ENCODE measurements at places on chromosomes 2 and 18.

DNA sequence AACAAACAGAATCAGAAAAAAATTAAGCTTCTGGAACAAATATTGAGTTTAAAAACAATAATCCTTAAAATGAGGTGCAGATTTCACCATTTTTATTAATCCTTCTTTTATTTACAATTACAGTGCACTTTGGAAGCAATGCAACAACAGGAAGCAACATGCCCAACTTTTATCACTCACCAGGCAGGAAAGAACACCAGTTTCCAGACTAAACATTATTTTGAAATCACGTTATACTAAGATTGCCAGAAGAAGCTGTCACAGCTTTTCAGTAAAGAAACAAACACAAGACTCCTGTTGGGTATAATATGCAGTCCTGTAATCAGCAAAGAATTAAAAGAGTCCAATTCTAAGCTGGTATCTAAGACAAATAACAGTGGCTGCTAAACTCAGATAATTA lies 137.9 kb upstream of the ZC3H15 start:
- no peak for DNase-seq

DNA sequence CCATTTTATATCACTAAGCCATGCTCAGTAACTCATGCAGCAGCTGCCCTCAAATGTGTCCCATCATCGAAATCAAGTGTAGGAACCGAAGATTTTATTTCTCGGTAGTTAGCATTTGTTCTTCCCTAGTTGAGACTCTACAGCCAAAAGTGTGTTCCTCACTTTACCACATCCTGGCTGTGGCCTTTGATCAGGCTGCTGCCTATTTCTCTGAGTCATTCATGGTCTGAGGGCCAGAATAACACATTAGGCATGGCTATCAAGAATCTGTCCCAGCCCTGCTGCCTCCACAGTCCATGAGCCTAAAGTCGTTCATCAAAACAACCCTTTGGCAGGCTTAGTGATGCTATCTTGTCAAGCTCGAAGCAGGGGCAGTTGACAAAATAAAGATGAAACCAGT lies 300.1 kb downstream of the TDRD15 start:
- no peak for DNase-seq

GRCh38 chr2:219772697-219773096 lies 145.3 kb downstream of the SLC4A3 start:
- DNase-seq: no peak

DNA sequence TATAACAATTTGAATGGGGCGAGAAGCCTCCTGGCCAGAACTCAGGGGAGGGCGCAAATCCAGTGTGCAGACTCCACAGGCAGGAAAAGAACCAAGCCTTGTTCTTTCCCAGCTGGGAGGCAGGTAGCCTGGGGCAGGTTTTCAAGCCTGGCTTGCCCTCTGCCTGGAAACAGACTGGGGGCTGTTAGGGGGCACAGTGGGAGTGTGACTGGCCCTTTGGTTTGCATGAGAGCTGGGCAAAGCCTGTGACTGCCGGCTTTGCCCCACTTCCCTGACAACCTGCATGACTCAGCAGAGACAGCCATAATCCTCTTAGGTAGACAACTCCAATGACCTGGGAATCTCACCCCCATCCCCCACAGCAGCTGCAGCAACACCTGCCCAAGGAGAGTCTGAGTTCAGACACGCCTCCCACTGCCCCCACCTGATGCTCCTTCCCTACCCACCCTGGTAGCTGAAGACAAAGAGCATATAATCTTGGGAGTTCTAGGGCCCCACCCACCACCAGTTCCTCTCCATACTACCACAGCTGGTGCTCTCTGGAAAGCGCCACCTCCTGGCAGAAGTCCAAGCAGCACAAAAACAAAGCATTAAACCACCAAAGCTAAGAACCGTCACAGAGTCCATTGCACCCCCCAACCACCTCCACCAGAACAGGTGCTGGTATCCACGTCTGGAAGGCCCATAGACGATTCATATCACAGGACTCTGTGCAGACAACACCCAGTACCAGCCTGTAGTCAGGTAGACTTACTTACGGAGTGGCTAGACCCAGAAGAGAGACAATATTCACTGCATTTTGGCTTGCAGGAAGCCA lies 402.5 kb downstream of the STK39 start:
- peak; percentile 31 for DNase-seq

DNA sequence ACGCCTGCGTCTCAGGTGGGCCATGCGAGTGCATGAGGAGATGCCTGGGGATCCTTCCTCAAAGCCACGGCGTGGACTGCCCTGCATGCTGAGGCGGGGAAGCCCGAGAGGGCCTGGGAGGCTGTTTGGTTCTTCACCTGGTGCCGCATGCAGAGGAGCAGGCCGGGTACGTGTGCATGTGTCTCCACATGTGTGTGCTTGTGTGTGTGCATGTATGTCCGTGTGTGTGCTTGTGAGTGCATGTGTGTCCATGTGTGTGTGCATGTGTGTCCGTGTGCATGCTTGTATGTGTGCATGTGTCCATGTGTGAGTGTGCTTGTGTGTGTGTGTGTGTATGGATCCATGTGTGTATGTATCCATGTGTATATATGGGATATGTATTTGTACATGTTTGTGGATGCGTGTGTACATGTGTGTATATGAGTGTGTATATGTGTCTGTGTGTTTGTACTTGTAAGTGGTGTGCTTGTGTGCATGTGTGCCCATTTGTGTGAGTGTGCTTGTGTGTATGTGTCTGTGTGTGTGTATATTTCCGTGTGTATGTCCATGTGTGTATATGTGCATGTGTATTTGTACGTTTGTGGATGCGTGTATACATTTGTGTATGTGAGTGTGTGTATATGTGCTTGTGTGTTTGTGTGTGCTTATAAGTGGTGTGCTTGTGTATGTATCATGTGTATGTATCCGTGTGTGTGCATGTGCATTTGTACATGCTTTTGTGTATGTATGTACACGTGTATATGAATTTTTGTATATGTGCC lies 79.0 kb downstream of the PTGR3 start:
- DNase-seq: no peak

- no peak for DNase-seq
These were observed 25.6 kb downstream of the DNMT3A start for GRCh38 chr2:25316101-25316500.

DNA sequence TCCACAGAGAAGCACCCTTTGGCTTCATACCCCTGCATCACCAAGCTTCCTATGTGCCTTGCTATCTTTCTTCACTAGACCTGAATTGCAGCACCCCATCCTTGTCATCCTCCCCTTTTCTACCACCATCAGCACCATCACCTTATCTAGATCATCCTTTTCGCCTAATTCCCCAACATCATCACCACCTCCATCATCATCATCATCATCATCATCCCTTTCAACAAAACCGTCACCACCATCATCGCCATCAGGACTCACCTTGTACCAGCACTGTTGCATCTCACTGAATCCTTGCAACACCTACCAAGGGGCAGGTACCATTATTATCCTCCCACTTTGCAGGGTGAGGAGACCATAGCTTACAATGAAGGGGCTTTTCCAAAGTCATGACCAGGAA lies 10.8 kb upstream of the ECEL1 start:
- DNase-seq: no peak

DNA sequence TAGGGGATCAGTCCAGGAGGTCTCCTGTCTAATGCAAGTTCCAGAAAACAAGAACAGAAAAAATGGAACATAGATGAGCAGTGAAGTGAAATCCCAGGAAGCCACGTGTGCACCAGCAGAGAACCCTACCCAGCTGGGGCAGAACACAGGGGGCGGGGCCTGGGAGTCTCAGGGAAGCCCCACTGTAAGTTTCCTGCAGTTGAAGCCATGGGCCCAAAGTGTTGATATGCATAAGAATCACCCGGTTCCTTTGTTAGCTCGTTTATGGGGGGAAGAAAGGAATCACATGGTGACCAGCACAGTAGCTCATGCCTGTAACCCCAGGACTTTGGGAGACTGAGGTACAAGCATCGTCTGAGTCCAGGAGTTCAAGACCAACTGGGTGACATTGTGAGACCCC lies 131.3 kb downstream of the INO80D start:
- no peak for DNase-seq

DNA sequence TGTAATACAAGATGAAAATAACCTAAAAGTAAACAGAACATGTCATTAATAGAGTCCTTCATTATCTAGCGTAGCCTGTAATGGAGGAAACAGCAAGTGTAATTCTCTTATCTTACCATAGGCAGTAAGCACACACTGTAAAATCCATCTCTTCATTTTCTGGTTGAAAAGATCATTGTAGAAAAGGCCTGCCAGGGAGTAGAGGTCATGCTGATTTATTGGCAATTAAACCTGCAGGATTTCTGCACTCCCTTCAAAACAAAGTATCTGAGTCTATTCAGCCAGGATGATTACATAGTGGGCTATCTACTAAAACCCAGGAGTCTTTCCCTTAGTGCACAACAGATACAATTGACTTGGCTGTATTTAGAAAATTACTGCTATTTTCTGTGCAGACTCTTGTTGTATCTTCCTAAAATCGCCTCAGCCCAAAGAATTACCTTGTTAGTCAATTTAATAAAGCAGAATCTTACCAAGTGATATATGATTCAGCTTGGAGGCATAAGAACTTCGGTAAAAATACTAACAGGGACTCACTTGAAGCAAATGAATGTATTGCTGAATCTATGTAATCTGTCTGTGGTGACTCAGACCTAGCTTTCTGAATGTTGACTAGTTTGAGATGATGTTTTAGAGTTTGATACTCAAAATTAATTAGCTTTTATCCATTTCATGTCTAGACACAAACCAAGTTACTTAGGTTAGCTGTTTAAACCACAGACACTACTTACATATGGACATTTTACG lies 250.4 kb upstream of the STON1 start:
- DNase-seq: no peak

GRCh38 chr18:64311859-64312258 lies 163.0 kb upstream of the LINC00305 start:
- no peak for DNase-seq

GRCh38 chr2:172452845-172453244 lies 25.5 kb downstream of the ITGA6 start:
- no peak for DNase-seq

DNA sequence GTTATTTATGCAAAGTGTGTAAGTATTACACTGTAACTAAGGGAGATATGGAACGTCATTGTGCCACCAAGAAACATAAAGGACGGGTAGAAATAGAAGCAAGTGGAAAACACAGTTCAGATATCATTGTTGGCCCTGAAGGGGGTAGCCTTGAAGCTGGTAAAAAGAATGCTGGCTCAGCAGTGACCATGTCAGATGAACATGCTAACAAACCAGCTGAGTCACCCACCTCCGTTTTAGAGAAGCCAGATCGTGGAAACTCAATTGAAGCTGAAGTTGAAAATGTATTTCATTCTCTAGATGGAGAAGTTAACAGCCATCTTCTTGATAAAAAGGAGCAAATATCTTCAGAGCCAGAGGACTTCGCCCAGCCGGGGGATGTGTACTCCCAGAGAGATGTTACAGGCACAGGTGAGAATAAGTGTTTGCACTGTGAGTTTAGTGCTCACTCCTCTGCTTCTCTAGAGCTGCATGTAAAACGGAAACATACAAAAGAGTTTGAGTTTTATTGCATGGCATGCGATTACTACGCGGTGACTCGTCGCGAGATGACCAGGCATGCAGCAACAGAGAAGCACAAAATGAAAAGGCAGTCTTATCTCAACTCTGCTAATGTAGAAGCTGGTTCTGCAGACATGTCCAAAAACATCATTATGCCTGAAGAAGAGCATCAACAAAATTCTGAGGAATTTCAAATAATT lies 36.1 kb downstream of the ZNF407 start:
- peak; percentile 55 for DNase-seq

GRCh38 chr2:16773080-16773713 lies 107.6 kb upstream of the CYRIA start:
- peak; percentile 57 for DNase-seq

DNA sequence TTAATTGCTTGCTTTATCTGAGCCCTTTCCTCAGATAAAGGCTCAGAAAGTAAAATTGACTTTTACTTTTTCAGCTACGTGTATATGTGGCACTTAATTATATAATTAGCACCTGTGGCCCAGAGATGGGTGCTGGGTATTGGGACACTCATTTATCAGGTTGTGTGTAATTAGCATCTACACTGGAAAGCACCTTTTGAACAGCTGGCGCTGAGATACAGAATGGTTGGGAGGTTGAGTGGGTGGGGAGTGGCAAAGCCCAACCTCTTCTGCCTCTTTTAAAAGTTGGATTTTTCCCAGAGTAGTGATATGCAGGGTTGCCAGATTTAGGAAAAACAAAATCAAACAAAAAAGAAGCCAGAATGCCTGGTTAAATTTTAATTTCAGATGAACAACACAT lies 23.9 kb downstream of the SPTBN1 start:
- DNase-seq: no peak

DNA sequence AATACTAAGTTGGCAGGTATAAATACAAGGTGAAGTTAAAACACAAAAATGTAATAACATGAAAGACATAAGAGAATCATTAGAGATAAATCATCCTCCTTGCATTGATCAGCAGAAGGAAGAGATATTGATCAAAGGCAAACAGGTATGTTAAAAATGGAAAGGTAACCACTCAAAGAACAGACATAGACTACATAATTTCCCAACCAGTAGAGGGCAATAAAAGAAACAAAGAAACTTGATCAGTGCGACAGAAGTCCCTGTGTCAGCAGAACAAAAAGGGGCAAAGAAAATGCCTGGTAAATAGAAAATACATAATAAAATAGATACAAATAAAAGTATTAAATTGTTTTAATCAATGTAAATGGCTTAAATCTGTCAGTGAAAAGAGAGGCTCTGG lies 53.6 kb downstream of the FAM228A start:
- DNase-seq: no peak

GRCh38 chr2:59389240-59389639 lies 1148.1 kb upstream of the FANCL start:
- no peak for DNase-seq

DNA sequence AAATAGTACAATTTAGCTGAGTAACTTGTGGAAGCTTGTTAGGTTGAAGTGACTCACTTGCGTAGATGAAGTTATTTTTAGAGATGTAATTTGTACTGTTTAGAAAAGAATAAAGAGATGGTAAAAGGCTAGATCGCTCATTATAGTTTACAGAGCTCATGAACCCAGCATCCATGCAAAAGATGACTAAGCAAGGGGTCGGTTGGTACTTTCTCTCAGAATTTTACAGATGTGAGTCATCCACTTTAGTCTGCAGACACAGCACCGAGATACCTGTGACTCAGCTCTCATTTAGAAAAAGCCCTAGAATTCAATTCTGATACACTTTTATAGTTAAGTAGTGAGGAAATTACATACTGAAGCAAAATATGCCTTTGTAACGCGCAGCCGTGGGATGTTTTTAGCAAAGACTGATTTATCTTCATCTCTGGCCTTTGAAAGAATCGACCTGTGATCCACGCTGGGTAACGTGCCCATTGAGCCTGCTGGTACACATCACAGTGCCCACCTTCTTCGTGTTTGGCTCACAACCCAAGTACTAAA lies 116.5 kb upstream of the FOSL2 start:
- peak; percentile 45 for DNase-seq

GRCh38 chr2:151358166-151358970 lies 976 bp downstream of the TNFAIP6 start:
- DNase-seq: no peak

DNA sequence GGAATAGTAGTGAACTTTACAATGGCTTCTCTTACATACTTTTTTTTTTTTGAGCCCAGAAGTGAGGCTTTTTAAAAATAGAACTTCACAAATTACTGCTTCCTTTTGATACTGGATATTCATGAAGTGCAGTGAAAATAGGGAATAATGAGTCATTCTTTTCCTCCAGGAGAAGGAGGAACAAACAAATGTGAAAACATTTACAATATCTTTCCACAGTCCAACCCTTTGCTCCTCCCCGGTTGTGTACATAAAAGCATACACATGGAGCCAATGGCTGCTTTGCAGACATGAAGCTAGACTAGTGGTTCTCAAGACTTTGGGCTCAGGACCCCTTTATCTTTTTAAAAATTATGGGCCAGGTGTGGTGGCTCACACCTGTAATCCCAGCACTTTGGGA lies 266.9 kb downstream of the GBX2 start:
- no peak for DNase-seq

Measured in activated CD4-positive, alpha-beta T cell treated with anti-CD3 and anti-CD28 coated beads for 36 hours (primary cell).